ENCODE measurements at places on chromosomes 5 and 9.

GRCh38 chr9:129241725-129242124 is 63.7 kb upstream of the IER5L start:
- DNase-seq: no peak

DNA sequence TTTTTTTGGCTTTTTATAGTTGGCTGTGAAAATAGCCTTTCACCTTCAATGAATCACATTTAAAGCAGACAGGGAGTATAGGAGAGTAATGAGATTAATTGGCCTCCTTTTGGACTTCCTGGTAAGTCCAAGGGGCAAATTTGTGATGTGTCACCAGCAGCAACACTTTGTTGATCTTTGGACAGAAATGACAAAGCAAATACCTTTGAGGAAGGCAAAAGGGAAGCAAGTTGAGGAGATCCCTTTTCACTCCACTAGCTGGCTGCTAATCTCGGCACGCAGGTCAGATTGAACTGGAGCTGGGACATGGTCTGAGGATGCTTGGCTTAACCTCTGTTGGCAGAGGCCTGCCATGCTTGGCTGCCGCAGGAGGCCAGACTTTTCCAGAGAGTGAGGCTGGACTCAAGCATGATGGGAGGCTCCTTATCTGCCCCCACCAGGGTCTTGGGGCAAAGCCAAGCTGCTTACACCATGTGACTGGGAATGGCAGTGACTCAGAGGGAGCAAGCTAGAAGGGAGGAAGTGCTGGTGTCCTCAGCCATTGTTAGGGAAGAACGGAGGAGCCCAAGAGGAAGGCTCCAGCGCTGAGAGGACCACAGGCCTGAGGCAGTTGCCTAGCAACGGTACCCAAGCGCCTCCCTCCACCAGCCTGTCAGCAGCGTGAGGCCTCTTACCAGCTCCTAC is 174.5 kb upstream of the MAP1B start:
- no peak for DNase-seq

GRCh38 chr9:26937816-26938371 is 9.1 kb downstream of the PLAA start:
- no peak for DNase-seq

DNA sequence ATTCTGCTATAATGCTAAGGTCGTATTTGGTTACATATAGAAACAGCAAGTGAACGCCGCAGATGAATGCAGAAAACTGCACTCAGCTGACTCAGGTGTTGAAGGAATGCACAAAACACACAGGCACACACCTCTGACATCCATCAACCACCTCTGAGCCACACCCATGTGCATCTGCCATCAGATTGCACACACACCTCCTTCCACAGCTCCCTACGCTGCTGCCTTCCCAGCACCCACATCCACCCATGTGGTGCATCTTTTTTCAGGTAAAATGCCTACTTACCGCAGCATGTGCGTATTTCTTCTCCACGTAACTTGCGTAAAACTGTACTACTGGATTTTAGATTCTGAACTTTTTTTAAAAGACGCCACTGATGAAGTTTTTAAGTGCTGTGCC is 7.1 kb downstream of the STK10 start:
- DNase-seq: no peak

DNA sequence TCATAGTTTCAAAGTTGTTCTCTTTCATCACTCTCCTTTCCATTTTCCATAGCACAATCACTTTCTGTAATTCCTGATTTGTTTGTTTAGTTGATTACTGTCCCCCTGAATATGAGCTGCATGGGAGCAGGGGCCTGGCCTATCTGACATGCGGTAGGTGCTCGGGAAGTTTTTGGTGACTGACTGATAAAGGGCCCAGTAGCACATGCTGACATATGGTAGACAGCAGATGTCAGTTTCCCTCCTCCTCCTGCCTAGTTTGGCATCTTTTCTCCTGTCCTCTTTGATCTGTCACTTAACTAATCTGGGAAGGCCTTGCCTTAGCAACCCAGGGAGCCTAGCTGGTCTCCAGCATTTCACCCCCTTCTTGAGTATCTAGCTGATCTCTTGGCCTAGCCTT is 14.4 kb downstream of the GALNT12 start:
- DNase-seq: no peak

Measured in GM13976 (cell line).